Trophoblast cell (in vitro differentiated cells and primary cell): ENCODE measurements at places on chromosomes 1 and 21.

GRCh38 chr21:16592381-16592780 lies 862.6 kb downstream of the USP25 start:
- no peak for DNase-seq

- peak; percentile 93 for DNase-seq
Observed at GRCh38 chr1:42359466-42359865, 21.1 kb upstream of the RIMKLA start.

DNA sequence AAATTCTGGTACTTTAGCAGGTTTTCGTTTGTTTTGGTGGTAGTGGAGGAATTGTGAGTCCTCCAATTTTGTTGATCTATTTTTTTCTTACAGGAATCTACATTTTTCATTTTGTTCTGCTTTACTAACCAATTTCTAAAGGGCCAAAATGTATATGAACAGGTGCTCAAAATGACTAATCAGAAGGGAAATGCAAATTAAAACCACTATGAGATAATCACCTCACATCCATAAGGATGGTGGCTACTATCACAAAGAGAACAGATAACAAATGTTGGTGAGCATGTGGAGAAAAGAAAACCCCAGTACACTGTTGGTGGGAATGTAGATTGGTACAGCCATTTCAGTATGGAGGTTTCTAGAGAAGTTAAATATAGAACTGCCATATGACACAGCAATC lies 134.2 kb downstream of the LMO4 start:
- no peak for DNase-seq

GRCh38 chr1:213369465-213369864 lies 318.4 kb downstream of the RPS6KC1 start:
- DNase-seq, result no peak

DNA sequence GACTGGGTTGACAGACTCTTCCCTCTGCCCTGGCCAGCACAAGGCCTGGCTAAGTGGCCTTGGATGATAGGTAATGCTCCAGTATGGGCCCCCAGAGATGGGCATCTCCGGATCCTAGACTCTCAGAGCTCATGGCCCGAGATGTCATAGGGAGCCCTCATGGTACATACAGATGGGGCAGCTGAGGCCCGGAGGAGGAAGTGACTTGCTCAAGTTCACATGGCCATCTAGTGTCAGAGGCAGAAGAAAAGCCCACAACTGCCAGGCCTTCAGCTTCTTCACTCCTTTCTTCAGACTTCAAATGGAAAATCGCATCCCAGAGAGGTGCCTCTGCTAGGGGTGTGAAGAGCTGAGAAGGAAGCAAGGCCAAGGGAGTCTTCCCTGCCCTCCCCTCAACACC lies 46.8 kb upstream of the SYNC start:
- DNase-seq, result no peak

DNA sequence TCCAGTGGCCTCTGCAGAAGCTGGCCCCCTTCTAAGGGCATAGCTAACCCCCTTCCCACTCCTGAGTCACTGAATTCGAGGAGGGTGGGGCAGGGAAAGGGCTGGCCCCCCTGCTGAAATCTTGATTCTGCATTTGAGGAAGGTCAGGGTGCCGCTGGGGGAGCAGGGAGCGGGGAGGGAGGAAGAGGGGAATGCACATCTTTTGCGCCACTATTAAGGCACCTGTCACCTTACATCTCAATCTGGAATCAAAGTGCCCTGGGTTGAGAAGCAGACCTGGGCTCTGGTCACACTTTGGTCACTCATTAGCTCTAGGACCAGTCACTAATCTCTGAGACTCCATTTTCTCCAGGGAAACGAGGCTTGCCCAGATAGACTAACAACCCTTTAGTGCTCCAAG lies 62.0 kb downstream of the TOR1AIP2 start:
- DNase-seq, result no peak
